ENCODE measurements at places on chromosomes 7 and 10.

DNA sequence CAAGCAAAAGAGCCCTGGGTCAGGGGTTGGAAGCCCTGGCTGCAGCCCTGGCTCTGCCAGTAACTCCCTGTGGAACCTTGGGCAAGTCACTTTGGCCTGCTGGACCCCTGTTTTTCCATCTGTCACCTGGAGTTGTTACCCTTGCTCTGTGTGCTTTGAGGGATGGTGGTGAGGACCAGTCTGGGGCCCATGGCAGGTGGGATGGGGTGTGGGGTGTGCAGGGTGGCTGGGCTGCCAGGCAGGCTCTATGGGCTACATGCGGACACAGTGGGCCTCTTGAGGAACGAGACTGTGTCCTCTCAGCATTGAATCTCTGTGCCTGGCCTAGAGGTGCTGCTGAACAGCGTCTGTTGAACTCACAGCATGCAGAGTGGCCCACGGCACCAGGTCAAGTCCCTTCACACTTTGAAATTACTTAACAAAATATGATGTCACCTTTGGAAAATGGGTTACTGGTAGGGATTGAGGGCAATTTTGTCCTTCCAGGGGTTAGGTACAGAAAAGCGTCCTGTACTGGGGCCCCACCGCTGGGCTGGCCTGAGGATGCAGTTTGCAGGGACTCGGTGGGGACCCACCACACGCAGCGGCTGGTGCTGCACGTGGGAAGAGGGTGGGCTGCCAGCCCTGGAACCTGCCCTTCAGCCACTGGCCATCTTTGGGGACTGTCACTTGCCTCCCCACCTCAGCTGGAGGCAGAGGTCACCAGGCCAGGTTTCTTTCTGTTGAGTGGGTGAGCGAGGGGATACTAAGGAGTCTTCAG is 45.3 kb downstream of the PRF1 start:
- no peak for DNase-seq

DNA sequence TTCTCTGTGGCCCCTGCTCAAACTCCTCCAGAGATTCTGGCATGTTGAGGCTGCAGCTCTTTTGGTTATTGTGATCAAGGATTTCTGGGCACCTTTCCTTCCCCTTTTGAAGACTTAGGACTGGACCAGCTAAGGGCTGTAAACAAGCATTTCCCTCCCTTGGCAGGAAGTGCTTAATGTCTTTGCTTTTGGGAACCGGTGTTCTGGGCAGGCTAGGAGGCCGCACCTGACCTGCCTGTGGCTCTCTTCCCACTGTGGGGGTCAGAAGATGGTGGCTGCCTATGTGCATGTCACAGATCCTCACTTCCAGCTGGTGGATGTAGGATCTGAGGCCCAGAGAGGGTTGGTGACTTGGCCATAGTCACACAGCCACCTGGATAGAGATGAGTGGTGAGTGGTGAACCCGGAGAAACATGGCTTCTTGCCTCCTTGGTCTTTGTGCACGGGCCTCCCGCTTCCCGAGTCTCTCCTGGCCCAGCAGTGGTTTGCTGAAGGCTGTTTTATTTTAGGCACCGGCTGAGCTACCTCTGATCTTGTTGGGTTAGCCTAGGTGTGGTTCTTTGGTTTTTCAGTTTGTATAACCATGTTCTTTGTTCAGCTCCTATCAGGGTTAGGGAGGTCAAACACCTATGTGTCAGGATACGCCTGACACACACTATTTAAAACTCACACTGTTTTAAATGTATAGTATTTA is 82.0 kb downstream of the GRK5 start:
- no peak for DNase-seq

DNA sequence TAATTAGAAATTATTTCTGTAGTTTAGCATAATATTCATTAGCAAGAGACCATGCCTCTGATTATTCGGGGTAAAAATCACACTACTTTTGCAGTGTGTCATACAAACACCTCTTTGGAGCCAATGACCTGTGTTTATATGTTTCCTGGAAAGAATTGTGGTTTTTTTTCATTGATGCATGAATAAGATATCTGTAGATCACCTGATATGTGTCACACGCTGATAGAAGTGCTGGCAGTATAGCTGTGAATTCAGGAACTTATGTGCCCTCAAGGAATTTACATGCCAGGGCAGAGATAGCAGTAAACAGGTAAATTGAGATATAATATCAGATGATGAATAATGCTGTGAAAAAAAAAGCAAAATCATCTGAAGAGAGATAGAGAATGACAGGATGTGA is 118.2 kb downstream of the VPS50 start:
- DNase-seq, result no peak

GRCh38 chr7:106731646-106732444 is 70.9 kb upstream of the CCDC71L start:
- DNase-seq, result no peak

DNA sequence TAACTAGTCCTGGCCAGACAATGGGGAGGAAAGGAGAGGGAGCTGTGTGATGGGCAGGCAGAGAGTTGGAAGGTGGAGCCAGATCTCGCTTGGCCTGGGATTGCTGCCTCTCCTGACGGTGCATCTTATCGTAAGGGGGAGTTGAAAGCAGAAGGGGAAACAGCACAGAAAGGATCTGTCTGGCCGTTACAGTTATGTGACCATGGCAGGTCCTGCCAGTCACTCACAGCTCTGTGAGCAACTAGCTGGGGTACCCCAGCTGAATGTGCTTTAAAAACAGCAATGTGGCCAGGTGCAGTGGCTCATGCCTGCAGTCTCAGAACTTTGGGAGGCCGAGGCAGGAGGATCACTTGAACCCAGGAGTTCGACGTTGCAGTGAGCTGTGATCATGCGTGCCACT is 8.1 kb downstream of the BLVRA start:
- no peak for DNase-seq

GRCh38 chr10:59434463-59435321 is 72.3 kb upstream of the FAM13C start:
- peak; percentile 63 for DNase-seq
